Right cardiac atrium (tissue), 5 donors: ENCODE measurements at places on chromosomes 2 and 18. TPM values are rescaled to one million over a fixed set of nuclear protein-coding genes. Genes with fewer than 3 reads are reported as not detected.

CSRNP3 gene
- 6.1 TPM for total RNA-seq

EML6 gene
- 0.26 TPM for total RNA-seq

PPP4R1 gene
- 95.8 TPM for total RNA-seq

PROC gene
- total RNA-seq: not detected

FHL2 gene
- total RNA-seq: 631 TPM
